Mammary epithelial cell (primary cell): ENCODE measurements at places on chromosomes 1 and 21.

DNA sequence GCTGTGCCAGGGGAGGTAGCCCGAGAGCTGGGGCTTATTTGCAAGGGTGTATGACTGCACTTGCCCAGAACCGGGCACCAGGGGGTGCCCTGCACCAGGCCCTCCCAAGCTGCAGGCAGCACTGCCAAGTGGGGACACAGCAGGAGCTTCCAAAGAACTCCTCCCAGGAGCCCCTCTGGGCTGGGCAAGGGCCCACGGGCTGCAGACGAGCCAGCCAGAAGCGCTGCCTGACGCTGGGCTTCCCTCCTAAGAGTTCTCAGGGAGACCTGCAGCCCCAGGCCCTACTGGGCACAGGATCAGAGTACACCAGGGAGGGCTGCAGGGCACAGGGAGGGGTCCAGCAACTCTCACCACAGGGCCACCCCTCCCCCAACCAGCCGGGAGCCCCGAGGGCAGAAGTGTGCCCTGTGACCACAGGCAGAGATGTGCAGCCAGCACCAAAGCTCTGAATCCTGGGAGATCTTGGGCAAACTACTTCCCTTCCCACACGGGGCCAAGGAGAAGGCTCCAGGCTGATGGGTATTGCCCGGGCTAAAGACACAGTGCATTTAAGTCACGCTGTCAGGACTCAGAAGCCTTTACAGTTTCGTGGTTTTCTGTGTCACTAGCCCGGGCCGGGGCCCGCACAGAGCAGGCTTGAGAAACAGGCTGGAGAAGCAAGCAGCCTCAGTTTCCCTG, 63.4 kb downstream of the KCNAB2 start:
- peak; percentile 50 for DNase-seq

- DNase-seq, result peak; percentile 56
Observed at GRCh38 chr1:188689542-188689941, 1788.1 kb downstream of the BRINP3 start.

GRCh38 chr21:34688145-34688544, 19.4 kb downstream of the CLIC6 start:
- no peak for DNase-seq

DNA sequence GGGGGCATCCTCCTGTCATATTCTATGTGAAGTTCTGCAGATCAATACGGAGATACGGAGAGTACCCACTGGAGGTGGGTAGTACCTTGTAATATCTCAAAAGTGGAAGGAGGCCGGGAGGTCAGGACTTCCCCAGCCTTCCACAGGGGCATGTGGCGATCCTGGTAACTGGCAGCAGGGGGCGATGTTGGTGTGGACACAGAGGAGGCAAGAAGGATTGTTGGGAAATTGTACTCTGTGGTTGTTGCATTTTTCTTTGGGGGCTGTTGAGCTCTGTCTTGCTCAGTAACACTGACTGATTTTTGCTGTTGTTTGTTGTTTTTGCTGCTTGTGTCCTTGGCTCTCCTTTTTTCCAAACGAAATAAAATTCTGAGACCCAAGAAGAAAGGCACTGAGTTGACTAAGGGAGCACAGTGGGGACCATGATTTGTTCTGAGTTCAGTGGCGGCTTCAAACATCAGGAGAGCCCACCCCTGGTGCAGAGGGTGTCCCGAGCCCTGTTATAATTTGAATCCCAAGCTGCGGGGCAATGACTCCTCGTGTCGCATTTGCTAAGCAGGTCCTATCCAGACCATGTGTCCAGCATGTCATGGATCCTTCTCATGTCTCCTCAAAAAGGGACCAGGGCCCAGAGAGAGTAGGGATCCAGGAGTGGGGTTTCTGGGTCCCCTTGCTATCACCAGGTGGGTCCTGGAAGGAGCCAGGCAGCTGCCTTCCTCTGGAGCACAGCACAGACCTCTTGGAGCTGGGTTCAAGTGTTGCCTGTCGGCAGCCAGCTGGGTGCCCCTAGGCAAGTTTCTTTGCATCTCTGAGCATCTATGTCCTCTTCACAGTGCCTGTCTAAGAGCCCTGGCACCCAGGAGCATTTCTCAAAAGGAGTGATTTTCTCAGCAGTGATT, 22.8 kb downstream of the LHX4 start:
- DNase-seq, result peak; percentile 47

DNA sequence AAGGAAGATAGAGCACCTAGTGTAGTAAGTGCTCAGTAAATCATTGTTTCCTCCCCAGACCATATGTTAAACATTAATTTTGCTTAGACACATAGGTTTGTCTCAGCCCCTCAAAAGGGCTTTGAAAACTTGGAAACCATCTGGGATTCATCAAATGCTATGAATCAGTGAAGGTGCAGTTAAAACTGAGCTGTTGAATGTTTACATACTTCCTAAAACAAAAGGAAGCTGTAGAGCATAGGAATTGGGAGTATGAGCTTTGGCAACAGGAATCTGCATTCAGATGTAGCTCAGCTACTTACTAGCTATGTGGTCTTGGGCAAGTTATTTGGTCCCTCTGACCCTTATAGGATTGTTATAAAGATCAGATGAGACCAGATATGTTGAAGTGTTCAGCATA, 18.7 kb upstream of the PODN start:
- DNase-seq, result no peak

DNA sequence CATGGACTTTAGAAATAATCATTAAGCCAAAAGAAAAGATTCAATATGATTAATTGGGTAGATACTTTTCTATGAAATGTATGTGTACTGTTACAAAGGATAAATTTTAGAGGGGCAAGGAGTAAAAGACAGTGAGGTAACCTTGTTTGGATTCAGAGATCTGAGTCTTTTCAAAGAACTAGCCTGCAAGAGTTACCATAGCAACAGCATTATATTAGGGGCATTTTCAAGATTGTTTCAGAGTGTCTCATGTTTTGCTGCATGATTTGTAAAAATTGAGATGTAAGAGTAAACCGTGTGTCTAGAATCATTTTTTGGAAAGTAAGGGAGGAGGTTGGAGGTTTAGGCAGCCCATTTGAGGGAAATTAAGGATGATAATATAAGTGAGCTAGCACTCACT, 70.6 kb upstream of the KIAA1614 start:
- DNase-seq, result no peak

DNA sequence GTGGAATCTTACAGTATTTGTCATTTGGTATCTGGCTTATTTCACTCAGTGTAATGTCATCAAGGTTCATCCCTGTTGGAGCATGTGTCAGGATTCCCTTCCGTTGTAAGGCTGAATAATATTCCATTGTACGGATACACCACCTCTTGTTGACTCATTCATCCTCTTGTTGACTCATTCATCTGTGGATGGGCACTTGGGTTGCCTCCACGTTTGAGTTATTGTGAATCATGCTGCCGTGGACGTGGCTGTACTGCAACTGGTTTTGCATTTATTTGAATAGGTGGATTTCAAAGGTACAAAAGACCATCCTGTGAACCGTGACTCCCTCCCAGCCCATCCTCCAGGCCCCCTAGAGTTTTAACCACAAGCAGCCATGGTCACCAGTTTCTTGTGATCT, 11.9 kb upstream of the TCP10L start:
- DNase-seq, result peak; percentile 97

DNA sequence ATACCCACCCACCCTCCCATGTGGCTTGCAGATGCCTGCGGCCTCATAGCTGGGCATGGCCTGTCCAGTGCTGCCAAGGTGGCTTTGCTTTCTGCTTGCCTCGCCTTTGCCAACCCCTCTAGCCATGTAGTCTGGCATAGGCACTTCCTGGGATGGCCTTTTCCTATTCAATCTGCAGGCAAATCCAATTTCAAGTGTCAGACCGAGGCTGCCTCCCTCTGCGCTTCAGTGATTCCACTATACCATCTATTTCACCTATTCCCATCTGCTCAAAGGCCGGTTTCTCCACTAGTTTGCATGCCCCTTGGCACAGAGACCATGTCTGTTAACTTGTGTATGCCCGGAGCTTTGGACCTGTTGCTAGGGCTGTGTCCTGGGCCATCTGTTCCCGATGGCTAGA, 3.8 kb upstream of the ZBTB21 start:
- DNase-seq, result no peak

DNA sequence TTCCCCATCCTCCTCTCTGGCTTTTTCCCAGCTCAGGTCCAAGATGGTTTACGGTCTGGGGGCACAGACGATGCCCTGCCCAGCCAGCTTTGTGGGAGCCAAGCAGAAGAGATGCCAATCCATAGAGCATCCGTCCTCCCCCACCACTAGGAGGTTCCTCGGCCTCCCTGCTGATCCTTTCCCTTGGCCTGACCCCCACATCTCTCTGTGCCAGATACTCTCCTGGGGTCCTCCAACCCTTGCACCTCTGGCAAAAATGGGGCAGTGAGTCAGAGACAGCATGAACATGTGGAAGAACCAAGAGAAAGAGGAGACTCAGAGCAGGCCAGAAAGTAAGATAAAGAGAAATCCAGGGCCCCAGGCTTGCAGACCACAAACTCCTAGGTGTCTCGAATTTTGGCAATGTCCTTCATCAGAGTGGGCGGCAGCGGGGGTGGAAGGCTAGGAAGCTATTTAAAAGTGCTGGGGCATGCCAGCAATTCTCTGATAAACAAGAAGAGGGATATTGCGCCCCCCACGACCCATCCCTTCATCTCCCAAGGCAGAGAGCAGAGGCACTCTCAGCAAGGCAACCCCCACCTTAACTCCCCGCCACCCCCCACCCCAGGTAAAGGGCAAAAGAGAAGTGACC, 11.4 kb downstream of the BLACAT1 start:
- DNase-seq, result no peak

DNA sequence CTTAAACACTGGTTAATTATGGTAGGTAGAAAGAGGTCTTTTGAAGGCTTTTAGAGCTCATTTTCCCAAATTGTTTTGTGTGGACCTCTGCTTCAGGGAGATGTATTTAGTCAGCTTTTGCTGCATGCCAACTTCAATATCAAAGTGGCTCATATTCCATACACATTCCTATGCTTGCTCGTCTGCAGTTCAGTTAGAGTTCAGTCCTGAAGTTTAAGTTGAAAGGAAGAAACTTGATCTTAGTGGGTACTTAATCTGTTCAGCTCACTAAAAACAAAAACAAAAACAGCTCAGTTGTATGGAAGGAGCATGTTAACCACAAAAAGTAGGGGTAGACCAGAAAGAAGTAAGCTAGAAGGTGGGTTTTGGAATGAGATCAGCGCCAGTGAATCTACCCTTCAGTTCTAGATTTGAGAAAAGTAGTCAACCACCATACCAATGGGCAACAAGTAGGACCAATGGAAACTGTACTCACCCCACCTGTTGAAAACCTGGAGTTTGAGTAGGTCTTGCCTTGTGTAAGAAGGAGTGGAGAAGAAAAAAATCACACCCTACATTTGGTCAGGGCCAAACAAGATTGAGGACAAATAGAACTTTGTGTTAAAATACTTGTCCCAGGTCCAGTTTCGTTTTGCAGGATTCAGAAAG, 58.0 kb downstream of the LEPR start:
- DNase-seq, result no peak
